Activated T-helper 1 cell treated with anti-CD3 and anti-CD28 coated beads, Interleukin-2, amount 50 U/mL, for 16 hours (primary cell): ENCODE measurements at places on chromosomes 7 and 10.

DNA sequence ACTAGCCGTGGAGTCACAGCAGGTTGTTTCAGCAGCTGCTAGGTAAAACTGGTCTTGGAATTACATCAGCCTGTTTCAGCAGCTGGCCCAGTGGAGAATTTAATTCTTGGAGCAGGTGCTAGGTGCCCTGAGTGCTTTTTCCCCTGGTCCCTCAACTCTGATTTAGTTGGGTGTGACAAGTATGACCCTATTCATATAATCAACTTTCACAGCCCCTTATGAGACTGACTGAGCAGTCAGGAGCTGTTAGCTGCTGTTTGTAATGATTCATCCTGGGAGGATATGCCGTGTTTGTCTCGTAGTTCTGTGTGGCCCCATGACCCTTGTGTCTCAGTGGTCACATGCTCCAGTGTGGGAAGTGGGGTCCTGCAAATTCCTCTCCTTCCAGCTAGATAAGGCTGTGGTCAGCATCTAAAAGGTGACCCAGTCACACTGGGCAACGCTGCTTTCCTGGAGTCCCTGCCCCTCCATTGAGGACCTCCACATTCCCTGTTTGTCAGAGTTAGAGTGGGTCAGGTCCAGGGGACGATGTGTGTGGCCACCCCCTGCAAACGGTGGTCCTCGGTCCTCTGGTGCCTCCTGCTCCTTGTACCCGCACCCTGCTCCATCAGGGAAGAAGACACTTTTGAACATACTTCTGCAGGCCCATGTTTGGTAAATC, 28.3 kb downstream of the TBATA start:
- DNase-seq = no peak

GRCh38 chr7:43240565-43240964, 128.1 kb downstream of the HECW1 start:
- DNase-seq = no peak

DNA sequence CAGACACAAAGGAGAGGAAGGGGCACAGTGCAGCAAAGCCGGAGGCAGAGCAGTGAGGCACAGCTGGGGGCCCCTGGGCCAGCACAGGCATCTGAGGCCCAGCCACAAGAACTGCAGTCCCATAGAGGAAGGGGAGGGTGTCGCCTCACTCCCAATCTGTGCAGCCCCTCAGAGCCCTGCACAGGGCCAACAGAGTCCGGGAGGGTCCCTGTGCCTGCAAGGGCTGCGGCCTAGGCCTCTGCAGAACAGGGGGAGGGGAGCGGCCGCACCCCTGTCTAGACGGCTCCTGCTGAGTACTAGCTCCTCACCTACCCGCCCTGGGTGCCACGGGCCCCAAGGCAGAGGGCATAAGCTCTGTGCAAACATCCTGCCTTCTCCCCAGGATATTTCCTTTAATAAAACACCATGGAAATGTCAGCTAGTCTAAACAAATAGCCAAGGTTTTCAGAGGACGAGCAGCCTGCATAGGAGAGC, 32.4 kb upstream of the RET start:
- no peak for DNase-seq

- DNase-seq = no peak
These were observed 117.6 kb downstream of the HIP1 start for GRCh38 chr7:75621124-75621523.

- DNase-seq = no peak
These were observed 24.3 kb upstream of the DNAJB12 start for GRCh38 chr10:72379062-72379461.

DNA sequence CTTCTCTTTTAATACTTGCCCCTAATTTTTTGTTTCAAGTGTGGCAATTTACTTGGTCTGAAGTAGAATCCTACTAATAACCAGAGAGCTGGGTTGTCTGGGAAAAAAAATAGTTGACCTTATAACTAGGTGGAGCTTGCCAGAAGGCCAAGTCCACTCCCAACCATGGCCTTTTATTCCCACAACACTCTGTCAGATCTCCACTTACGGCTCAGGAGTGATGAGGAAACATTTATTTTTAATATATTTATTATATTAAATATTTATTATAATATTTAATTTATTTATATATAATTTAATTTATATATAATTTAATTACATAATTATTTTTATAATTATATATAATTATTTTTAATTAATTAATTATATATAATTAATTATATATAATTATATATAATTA, 58.8 kb downstream of the TSPAN12 start:
- no peak for DNase-seq

- DNase-seq = no peak
These were observed 246.1 kb downstream of the AGMO start for GRCh38 chr7:15315678-15316077.

GRCh38 chr10:23493711-23494110, 54.8 kb downstream of the OTUD1 start:
- no peak for DNase-seq
